ENCODE measurements at places on chromosomes 11 and 22. TPM values are rescaled to one million over a fixed set of nuclear protein-coding genes. Genes with fewer than 3 reads are reported as not detected.

HMOX1 gene
- 71.6 TPM for total RNA-seq

MEI1 gene
- total RNA-seq: 2.2 TPM

POU2AF2 gene
- not detected for total RNA-seq

CPT1B gene
- 1.6 TPM for total RNA-seq

MS4A4A gene
- not detected for total RNA-seq

OR4A16 gene
- total RNA-seq: not detected

MYO7A gene
- not detected for total RNA-seq

UCP3 gene
- 0.11 TPM for total RNA-seq

DNA sequence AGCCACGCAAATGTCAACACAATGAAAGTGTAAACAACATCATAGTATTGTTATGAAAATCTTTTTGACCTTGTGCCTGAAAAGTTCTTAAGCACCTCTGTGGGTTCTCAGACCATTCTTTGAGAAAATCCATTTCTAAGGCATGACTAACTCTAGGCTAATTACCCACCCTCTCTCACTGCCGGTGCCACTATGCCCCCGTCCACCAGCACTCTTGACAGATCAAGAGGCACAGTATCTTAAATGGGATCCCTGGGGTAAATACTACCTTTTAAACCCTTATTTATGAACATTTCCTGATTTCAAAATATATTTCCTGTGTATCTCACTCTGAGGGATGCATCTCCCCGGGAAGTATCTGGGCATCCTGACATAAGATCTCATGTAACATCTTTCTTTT is 607.5 kb downstream of the METTL15 start:
- DNase-seq: no peak

- no peak for DNase-seq
These were observed 306.3 kb upstream of the ANO3 start for GRCh38 chr11:26025676-26026075.

DNA sequence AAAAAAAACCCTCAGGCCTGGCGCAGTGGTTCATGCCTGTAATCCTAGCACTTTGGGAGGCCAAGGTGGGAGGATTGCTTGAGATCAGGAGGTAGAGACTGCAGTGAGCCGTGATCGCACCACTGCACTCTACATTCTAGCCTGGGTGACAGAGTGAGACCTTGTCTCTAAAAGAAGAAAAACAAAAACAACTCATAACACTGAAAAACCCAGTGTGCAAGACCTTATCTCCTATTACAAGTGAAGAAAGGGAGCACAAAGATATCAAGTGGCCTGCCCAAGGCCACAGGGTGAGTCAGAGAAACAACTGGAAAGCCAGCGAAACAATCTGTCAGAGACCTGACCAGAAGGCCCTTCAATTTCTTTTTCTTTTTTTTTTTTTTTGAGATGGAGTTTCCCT is 2.5 kb downstream of the TXN2 start:
- no peak for DNase-seq

DNA sequence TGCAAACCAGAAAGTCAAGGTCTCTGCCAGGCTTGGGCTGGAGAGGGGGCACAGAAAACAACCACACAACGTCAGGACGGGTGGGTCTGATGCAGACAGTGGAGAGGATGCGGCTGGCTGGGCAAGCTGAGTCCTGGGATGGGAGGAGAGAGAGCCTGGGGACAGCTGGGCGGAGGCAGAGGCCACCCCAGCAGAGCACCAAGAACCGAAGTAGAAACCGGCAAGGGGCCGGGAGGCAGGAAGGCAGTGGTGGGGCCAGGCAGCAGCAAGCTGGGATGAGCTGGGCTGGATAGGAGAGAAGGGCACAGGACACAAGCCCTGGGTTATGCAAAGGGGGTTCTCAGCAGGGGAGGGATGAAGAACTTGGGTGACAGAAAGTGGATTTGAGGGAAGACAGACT is 188.2 kb downstream of the SHANK2 start:
- no peak for DNase-seq

DNA sequence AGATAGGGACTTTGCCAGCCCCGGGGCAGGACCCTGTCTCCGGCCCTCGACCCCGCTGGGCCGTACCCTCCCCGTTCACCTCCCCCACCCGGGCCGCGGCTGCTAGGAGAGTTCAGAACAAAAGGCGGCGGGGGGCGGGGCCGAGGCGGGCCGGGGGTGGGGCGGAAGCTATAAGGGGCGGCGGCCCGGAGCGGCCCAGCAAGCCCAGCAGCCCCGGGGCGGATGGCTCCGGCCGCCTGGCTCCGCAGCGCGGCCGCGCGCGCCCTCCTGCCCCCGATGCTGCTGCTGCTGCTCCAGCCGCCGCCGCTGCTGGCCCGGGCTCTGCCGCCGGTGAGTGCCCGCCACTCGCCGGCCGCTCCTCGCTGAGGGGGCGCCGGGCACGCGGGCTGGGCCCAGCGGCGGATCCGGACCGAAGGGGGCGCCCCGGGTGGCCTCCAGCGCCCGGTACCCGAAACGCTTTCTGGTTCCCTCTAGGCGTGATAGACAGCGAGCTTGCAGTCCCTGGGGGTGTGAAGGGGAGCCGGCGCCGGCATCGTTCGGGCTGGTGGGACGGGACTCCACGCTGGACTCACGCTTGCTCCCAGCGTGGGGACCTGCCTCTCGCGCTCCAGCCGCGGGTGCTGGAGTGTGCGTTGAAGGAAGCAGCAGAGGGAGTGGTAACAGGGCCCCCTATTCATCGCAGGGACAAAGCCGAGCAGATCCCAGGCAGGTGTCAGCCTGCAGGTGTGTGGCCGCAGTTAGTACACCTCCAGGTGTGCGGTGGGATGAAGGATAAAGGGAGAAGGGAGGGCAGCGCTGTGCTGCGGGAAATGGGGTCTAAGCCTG is at the start of gene MMP11:
Gene MMP11 (plus strand): TSS at position 201 of the 825 bp plus-strand sequence. CDS start 22 bp downstream, at position 223.
- DNase-seq: peak; percentile 70

DNA sequence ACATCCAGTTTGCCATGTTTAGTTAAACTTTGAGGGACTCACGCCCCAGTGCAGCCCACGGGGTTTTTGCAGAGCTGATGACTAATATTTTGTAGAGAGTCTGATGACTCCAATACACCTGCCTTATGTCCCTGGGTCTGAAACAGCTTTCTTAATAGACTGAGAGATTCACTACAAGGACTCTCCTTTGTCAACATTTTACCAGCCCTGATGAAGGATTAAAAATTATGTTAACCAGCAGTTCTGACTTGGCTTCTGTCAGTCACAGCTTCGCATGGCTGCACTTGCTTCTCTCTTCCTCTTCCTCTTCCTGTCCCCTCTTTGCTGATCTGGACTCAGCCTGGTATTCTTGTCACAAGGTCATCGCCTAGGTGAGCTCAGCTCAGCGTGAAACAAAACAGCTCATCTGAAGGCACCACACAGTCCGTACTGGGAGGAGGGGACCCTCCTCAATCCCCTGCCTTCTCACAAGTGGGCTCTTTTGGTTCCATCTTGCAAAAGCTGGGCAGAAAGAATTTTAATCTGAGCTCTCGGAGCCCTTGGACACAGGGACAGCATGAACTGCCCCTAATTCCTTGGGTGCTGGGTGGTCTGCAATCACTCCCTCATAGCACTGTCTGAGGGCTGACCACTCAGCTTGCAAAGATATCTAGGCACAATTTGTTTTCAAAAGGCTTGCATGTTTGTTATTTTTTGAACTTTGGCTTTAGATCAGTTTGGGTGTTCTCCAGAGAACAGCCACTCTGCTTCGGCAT is 38.1 kb upstream of the POU2AF1 start:
- DNase-seq: no peak

DNA sequence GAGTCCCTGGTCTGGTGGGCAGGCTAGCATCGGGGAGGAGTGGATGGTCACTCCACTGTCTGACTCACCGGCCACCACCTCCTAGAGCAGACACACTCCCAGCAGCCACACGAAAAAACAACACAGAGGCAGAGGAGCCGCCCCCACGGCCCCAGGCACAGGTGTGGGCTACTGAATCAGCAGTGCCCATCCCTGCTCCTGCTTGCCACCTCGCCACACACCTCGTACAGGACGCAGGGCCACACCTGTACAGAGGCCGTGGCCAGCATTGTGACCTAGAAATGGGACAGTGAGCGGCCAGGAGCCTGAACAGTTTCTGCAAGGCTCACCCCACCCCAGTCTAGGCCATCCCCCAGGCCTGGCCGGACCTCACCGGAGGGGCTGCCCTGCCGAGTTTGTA is 14.0 kb downstream of the TRIM29 start:
- no peak for DNase-seq

GRCh38 chr22:37633625-37634416 is 5.6 kb upstream of the SH3BP1 start:
- peak; percentile 87 for DNase-seq

DNA sequence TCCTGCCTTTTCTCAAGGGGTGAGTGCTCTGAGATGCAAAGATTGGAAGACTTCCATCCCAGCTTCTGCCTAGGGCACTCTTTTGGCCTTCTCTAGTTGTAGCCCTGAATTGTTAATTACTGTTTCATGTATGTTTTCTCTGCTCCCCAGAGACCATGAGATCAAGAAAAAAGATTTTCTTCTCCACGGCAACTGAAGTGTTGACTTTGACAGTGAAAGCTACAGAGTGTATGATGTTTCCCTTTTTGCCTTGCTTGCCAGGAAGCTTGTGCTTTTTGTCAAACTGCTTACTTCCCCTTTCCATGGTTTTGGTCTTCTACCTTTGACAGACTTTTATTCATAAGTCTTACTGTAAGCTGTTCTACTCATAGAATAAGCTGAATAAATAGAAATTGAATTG is 23.3 kb upstream of the EIF3D start:
- DNase-seq: no peak

- no peak for DNase-seq
These were observed 76.4 kb downstream of the CDKN1C start for GRCh38 chr11:2808850-2809846.

- DNase-seq: no peak
These were observed 48.7 kb downstream of the CWC15 start for GRCh38 chr11:94924612-94925011.

DNA sequence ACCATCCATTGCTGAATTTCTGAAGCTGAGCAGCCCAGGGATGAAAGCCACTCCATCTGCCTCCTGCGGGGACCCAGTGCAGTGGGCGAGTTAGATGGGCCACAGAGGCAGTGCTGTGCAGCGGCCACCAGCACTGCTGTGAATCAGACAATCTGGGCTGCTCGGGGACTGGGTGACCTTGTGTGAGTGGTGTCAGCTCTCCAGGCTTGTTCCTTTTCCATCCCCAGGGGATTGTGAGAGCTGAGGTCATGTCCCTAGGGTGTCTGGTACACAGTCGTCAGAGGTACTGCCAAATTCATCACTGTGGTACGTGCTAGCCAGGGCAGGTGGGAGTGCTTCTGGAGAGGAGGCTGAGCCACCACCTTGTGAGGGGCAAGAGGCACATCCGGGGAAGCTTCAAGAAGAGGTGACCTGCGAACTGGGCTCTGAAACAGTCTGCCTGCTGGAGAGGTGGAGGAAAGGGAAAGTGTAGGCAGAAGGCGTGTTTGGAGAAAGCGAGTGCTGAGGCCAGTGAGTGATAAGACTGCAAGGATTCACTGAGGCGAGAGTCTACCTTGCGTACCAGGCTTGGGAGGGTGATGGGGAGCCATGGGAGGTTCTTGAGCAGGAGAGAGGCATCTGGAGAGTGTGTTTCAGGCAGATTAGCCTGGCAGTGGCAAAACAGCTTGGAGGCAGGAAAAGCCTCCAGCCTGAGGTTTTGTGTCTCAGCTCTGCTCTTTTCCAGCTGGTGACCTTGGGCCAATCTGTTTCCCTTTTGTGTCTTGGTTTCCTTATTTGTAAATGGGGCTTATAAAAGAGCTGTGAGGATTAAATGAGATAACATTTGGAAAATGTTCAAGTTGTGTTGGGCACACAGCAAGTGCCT is 22.7 kb downstream of the CACNA1I start:
- DNase-seq: peak; percentile 26

GRCh38 chr11:61815790-61816735 is 740 bp downstream of the FADS1 start:
- peak; percentile 85 for DNase-seq

GRCh38 chr11:112631333-112631732 is 329.9 kb upstream of the NCAM1 start:
- DNase-seq: no peak

GRCh38 chr11:68741463-68741862 is 9.9 kb downstream of the TESMIN start:
- DNase-seq: no peak

DNA sequence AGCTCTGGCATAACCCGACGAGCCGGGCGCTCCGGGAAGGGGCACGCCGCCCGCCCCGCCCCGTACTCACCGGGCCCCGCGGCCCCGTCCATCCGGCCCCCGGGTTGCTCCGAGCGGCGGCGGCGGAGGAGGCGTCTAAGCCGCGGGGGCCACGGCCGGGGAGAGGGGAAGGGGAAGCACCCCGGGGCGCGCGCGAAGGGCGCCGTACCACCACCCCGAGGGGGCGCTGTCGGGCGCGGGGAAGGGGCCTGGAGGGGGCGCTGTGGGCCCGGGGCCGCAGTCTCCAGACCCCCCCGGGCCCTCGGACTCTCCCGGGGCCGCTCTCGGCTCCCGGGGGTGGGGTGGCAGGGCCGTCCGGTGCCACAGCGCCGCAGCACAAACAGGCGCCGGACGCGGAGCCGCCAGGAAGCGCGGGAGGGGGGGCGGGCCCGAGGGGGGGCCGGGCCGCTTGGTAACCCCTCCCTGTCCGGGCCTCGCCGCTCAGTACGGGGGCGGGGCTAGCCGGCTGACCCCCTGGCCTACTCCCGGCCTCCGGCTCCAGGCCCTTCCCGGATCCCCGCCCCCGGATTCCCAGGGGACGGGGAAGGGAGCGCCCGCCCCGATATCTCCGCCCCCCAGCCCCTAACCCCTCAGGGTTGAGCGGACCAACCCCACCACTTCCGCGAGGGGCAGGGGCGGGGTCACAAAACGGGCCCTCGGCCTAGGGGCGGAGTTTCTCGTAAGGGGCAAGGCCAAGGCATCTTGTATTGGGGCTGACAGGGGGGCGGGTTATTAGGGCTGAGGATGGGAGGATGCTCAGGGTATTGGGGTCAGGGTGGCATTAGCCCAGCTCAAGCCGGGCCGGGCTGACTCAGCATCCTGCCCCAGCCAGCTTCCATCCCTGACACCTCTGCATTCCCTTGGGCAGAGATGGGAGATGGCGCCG is at the start of the genes EML3 and ROM1:
Gene EML3 (minus strand): TSS at position 410 of the 925 bp plus-strand sequence. CDS start 318 bp downstream, at position 92.
Gene ROM1 (plus strand): TSS at position 892 of the 925 bp plus-strand sequence. CDS start 25 bp downstream, at position 917.
- DNase-seq: peak; percentile 87

DNA sequence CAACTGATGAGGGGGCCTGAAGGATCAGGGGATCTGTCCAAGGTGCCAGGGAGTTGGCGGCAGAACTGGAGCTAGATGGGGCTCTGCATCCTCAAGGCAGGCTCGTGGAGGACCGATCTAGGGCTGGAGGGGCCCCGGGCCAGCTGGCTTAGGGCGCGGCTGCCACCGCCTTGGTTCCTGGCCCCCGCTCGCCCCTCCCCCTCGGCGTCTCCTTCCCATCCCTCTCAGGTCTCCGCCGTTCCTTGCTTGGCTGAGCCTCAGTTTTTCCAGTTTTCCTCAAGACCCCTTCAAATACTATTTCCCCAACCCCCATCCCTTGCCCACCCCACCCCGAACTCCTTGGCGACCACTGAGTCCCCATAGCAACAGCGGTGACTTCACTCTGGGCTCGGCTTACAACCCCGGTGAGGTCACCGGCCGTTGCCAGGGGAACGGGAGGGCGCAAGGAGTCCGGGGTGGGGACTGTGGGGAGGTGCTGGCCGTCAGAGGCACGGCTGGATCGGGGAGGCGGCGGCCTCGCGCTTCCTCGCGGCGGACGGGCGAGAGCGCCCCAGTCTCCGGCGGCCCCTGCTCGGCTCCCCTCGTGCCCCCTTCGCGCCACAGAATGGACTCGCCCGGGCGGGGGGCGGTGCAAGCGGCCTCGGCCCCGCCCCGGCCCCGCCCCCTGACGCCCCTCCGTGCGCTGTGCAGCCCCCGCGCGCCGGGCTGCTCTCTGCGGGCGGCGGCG is 7.5 kb downstream of the FREY1 start:
- peak; percentile 95 for DNase-seq

- peak; percentile 24 for DNase-seq
These were observed 245.6 kb downstream of the BLID start for GRCh38 chr11:121870206-121871045.

- DNase-seq: peak; percentile 92
These were observed 88.9 kb downstream of the KCNQ1 start for GRCh38 chr11:2533587-2534133.
